CD4-positive, alpha-beta T cell treated with Interleukin-10 for 1 hour (primary cell): ENCODE measurements at places on chromosomes 12 and 14.

- DNase-seq = no peak
These were observed 118.3 kb downstream of the VRK1 start for GRCh38 chr14:96915478-96915877.

GRCh38 chr12:130509454-130509853, 171.8 kb downstream of the PIWIL1 start:
- DNase-seq = no peak

DNA sequence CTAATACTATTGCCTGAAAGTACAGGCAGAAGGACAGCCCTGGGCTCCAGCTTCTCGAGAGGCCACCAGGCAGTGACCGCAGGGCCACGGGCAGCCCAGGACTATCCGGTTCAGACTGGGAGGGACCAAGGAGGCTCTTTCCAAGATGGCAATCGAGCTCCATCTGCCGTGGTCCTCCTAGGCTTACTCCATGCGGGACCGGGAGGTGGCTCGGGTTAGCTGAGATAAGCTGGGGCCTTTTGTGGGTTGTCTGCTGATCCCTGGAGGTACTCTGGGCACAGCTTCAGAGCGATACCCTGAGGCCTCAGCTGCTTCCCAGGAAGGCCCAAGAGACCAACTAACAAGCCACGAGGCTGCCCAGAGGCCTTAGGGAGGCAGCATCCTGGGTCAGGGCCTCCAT, 33.1 kb downstream of the SNRNP35 start:
- no peak for DNase-seq

DNA sequence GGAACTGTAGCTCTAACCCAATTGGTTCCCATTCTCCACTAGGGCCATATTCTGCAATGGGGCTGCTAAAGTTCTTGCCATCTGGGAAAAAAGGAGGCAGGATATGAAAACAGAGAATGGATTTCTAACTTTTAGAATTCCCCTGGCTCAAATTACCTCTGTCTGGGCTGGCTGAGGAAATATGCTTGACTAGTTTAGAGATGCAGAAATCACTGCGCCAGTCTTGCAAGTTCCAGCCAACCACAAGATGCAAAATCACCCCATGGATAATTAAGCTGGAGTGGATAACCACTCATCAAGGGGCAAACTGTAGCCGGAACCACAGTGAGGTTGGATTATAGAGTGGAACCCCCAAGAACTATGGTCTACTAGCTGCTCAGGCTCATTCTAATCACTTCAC, 126.3 kb downstream of the RALGAPA1 start:
- DNase-seq = no peak

GRCh38 chr14:95354834-95355233, 35.1 kb upstream of the CLMN start:
- no peak for DNase-seq

- DNase-seq = no peak
These were observed 52.3 kb upstream of the EGLN3 start for GRCh38 chr14:34003082-34003668.

DNA sequence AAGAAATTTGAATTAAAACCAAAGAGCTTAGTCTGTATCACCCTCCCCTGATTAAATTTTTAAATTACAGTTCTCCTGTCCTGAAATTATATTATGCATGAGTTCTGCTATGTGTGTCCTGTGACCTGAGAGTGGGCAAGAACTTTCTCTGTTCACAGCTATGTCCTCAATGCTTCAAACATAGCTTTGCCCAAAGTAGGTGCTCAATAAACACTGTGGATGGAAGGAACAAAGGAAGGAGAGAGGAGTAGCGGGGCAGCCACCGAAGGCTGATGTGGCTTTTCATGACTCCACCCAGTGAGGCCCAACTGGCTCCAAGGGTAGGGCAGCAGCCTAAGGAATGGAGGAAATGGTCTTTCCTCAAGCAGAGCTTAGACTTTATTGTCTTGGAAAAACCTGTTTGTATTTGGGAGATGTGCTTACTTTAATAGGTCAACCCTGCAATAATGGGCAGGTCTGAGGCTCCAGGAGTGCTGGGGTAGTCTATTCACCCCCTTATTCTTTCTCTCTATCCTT, 7.6 kb upstream of the MARK3 start:
- DNase-seq = no peak

GRCh38 chr14:102772781-102773570, 4.3 kb upstream of the TRAF3 start:
- no peak for DNase-seq

DNA sequence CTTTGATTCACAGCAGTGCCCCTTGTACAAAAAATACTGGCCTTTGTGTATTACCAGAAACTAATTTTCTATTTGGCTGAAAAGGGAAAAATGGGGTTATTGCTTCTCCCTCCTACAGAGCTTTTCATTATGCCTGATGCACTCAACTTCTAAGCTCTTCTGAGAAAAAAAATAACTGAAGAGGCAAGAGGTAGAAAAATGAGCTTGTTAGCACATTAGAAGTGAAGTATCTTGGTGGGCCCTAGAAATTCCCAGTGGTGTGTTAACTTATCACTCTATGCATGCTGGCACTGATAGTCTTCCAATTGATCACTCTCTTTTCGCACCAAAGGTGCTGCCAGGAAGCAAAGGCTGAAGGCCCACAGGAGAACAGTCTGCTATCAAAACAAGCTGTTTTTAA, 17.1 kb downstream of the INSM2 start:
- no peak for DNase-seq

- DNase-seq = no peak
These were observed 299.2 kb downstream of the GLT1D1 start for GRCh38 chr12:129152351-129153104.

GRCh38 chr12:49868952-49869815, 26.3 kb upstream of the BCDIN3D start:
- DNase-seq = no peak

DNA sequence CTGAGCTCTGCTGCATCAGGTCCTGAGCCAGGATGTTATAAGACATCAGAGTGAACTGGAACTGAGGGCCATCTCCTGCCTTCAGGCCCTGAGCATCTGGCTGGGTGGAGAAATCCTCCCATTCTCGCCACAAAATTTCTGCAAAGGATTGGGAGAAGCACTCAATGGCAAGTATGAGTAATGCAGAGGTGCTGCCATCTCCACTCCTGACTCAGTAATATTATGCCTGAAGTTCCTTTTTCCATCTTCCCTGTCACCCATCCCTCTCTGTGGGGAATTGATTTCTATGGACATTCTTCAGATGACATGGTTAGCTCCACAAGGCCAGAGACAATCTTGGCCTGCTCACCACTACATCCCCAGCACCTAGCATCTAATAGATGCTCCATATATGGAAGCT, 4.7 kb downstream of the ANGEL1 start:
- DNase-seq = no peak

- DNase-seq = no peak
These were observed 293.1 kb upstream of the FKBP4 start for GRCh38 chr12:2501464-2502191.

DNA sequence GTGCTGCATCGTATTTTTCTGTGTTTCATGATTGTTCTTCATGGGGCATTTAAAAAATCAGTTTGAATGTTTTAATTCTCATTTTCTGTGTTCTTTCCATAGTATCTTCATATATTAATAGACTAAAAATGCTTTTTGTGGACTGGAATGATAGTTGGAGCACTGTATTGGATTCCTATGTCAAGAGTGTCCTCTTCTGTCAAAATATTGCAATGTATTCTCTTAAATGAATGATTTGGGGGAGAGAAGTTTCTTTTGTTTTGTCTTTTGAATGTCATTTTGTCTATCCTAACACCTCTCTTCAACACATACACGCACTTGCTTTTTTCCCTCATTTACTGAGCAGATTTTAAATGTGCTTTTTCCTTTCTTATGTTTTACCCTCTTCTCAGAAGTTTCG, 4.7 kb upstream of the EIF2S3B start:
- peak; percentile 17 for DNase-seq

DNA sequence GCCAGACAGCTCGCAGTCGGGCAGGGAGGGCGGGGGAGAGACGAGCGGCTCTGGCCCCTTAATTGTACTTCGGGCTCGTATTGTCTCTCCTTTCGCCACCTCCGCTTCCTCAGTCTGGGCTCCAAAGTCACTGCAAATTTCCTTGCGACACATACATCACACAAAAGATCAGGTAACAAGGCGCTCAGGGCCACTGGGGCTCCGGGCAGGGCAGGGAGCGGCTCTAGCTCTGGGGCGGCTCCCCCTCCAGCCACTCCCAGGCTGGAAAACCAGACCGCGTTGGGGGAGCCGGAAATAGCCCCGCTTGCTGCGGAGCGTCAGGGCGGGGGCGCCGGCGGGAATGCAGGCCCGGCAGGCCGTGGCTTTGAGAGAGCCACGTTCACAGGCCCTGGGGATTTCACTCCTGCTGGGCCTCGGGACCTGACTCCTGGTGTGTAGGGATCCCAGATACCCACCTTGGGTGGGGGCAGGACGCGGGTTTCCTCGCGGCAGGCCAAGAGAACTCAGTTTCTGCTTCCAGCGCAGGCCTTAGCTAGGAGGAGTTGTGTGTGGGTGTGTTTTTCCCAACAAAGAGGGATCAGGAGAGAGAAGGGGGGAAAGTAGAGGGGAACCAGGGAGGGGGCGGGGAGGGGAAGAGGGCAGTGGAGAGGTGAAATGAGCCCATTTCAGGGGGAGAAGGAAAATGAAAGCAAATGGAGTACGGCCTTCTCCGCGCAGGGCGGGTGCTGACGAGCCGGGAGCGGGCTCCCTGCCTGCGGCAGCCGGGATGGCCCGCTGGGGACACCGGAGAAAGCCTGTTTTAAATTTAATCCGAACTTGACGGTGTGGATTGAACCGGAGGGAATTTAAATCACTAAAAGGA, 4.4 kb upstream of the HOXC9 start:
- DNase-seq = no peak

DNA sequence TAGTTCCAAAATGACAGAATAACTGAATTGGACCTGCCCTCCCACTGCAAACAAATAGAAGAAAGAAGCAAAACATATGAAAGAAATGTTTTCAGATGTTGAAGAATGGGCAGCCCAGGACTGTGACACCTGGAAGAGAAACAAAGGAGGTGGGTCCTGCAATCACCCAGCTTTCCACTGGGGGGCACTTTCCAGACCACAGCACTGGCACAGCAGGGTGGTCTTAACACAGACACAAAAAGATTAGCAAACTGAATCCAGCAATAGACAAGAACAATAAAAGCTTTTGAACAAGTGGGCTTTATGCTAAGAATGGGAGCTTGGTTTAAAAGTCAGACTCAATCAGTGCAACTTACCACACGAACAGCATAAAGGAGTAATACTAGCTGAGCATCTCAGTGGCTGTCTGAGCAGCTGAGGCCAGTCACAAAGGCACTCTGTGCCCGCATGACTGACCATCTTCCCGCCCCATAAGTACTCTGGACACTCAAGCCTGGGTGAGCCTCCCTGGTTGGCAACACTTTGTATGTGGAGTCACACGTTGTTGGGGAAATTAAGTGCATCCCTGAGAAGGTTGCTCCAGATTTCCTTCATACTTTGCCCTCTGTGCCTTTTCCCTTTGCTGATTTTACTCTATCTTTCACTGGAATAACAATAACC, 27.7 kb downstream of the JKAMP start:
- DNase-seq = no peak
